ENCODE measurements at places on chromosomes 4 and X.
A peak's percentile ranks its signal among the peaks of the same experiment; 100 is the strongest.

GRCh38 chr4:22021106-22021505 is 72.5 kb upstream of the KCNIP4 start:
- no peak for DNase-seq

- DNase-seq: no peak
Measured at GRCh38 chr4:162847945-162848549, 318.6 kb downstream of the NAF1 start.

GRCh38 chr4:43112139-43112538 is 219.6 kb downstream of the GRXCR1 start:
- DNase-seq: no peak

GRCh38 chr4:130808492-130808891 is 1712.5 kb downstream of the C4orf33 start:
- DNase-seq: no peak

GRCh38 chr4:107826421-107826980 is 1.8 kb downstream of the SGMS2 start:
- DNase-seq: no peak

DNA sequence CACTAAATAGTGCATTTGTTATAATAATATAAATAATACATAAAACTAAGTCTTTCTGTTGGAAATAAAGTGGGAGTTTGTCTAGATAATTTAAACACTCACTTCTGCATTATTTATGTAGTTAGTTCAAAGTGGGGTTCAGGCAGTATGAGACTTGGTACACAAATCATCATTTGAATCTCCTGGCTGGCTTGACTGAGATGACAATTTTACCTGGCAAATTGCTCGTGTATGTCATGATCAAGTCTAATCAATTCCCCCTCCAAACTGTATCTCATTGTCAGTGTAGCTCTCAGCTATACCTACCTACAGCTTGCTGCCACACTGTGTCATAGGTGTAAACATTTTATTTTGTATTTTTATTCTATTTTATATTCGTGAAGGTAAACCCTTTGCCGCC is 563.4 kb upstream of the TENM3 start:
- DNase-seq: no peak

DNA sequence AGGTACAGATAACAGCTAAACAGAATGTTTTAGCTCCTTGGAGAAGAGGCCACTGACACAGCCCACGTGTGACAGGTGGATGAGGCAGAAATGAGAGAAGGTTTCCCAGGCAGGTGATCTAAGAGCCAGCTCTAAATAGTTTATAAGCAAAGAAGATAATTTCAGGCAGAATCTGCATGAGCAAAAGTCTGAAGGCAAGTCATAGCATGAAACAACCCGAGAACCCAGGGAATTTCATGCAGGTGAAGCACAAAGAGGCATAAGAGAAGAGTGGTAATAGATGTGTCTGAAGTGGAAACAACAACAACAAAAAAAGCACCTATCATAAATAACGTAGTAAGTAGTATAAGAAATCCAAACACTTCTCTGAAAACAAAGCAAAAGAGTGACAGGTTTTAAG is 275.8 kb upstream of the CPEB2 start:
- no peak for DNase-seq

DNA sequence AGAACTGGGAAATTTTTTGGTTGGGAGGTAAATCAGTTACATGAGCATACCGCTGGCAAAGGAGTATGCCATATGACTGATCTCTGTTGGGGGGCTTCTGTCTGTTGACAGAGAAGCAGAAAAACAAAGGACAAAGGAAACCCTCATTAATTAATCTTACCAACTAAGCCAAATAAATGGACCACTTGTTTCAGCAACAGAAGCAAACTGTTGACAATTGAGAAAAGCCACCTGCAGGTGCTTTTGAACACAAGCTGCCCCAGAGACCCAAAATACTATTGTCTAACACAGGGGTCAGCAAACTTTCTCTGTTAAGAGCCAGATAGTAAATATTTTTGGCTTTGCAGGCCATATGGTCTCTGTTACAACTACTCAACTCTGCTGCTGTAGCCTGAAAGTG is 7.0 kb upstream of the FRYL start:
- no peak for DNase-seq

DNA sequence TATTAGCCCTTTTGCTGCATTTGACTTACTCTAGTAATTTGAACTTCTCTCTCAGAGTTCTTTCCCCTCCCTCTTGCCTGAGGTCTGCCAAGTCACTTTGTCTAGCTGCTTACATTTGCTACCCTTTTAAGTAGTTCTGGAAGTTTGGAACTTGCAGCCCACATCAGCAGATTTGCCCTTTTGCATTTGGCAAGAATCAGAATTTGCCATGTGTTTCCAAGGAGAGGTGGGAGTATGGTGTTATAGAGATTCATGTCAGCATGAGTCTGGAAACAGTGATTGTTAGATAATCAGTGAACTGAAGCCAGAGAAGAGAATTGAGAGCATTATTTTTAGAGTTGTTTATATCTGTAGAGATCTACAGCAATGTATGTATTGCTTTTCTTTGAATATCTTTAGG is 52.1 kb downstream of the KLHL34 start:
- no peak for DNase-seq

- DNase-seq: no peak
Measured at GRCh38 chr4:2298532-2298991, 36.7 kb upstream of the MXD4 start.

- no peak for DNase-seq
Measured at GRCh38 chr4:27894951-27895350, 1034.3 kb downstream of the STIM2 start.

DNA sequence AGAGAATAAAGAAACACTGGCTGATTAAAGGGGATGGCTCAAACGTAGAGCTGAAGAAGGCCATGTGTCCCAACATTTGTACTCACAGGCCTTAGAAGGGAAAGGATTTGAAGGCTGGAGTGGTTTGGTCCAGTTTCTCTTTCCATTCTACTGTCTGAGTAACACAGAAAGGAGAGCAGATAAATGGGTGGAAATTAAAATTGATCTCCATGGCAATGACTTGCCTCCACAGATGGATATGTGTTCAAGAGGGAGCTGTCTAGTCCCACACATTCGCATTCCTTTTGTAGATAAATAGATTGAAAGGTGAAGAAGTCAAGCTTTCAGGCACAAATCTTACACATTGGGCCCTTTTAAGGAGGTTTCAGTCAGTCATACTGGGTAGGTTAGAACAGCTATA is 74.6 kb downstream of the DOCK11 start:
- DNase-seq: no peak

- DNase-seq: no peak
Measured at GRCh38 chr4:141390571-141390970, 169.9 kb downstream of the ZNF330 start.

GRCh38 chr4:112942077-112942476 is 107.4 kb upstream of the ANK2 start:
- DNase-seq: no peak

DNA sequence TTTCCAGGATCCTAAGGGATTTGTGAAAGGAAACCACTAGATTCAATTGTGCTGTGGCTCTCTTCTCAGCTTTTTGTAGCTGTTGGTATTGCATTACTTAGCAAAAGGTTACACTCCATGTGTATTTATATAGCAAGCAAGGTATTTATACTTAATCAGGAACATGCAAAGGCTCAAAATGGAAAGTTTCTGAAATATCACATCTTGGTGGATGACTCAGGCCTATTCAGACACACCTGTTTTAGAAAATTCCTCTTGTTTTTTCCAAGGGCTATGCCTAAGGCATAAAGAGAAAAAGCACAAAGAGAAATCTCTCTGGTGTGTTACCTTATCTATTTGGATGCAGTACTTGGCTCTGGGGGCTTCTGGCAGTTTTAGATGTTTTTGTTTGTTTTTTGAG is 144.4 kb upstream of the GALNT7 start:
- no peak for DNase-seq

DNA sequence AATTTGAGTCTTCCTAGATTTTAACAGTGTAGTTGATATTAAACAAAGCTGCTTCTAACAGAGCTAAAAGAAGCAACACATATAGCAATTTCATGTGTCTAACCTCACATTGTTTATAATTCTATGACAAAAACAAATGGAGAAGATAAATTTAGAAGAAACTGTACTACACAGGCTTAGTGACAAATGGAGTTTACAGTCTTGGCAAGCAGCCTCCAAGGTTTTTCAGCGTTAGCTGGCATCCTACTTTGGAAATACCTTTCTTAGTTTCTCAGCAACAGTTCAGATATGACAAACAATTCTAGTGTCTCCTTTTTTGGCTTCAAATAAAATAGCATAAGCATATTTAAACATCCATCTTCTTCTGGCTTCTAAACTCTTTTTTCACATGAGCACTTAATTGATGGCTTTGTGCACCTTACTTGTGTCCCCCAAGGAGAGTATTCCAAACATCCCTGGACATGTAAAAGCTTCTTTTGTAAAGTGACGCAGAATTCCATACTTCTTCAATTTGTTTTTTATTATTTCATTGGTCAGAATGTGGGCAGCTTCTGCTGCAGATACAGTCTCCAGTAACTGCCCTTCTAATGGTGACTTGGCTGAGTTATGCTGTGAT is 249.8 kb downstream of the ANTXR2 start:
- DNase-seq: no peak

DNA sequence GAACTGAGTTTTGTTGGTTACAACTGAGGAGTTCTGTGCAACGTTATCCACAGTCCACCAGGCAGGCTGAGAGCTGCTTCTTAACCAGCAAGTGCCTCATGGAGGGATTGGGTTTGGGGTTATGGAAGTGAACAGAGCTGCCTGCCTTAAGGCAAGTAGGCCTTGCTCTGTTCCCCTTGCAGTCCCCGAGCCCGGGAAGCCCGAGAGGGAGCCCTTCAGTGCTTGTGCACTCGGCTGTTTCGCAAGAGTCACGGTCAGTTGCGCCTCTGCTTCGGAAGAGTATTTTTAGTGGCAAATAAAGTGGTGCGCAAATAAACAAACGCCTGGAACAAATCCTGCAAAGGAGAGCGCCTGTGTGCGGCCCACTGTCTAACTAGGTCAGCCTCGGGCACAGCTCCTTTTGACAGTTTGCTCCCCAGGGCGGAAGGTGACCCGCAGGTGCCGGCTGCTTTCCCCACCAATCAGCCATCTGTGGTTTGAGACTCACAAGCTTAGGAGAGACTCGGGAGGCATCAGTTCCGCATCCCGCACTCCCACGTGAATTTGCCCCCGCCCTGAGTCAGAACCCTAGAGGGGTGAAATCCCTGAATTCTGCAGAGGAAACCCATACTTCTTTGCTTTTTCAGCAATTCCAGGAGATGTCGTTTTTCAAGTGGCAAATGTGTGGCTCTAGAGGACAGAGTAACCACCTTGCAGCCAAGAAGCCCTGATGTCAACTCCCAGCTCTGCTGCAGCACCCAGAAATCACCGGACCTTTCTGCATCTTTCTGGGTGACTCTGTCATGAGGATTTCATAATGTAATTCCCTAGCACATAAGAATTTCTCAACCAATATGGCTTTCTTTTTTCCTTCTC is 56.8 kb downstream of the LGI2 start:
- DNase-seq: no peak

- DNase-seq: no peak
Measured at GRCh38 chrX:131779741-131780140, 235.9 kb downstream of the OR13H1 start.

DNA sequence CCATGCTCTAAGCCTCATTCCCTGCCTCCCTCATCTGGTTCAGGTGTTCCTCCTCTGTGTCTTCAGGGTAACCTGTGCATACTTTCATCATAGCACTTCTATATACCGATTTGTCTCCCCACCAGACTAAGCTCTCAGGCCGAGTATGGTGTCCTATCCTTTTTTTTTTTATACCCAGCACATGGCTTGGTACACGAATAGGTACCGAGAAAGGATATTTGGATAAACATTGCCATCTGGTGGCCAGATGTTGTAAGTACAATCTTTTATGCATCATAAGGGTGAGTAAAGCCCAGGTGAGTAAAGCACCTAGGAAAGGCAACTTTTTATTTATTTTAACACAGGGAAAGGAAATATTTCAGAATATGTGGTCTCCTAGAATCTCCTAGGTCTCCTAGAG is 68.4 kb downstream of the MID2 start:
- DNase-seq: peak; percentile 9

GRCh38 chrX:122238801-122239200 is 945.3 kb upstream of the GRIA3 start:
- DNase-seq: no peak

DNA sequence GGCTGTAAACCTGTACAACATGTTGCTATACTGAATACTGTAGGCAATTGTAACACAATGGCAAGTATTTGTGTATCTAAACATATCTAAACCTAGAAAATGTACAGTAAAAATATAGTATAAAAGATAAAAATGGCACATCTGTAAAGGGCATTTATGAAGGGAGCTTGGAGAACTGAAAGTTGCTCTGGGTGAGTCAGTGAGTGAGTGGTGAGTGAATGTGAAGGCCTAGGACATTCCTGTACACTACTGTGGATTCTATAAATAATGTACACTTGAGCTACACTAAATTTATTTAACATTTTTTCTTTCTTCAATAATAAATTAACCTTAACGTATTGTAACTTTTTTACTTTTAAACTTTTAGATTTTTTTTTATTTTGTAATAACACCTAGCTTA is 5.0 kb upstream of the SHROOM4 start:
- no peak for DNase-seq

DNA sequence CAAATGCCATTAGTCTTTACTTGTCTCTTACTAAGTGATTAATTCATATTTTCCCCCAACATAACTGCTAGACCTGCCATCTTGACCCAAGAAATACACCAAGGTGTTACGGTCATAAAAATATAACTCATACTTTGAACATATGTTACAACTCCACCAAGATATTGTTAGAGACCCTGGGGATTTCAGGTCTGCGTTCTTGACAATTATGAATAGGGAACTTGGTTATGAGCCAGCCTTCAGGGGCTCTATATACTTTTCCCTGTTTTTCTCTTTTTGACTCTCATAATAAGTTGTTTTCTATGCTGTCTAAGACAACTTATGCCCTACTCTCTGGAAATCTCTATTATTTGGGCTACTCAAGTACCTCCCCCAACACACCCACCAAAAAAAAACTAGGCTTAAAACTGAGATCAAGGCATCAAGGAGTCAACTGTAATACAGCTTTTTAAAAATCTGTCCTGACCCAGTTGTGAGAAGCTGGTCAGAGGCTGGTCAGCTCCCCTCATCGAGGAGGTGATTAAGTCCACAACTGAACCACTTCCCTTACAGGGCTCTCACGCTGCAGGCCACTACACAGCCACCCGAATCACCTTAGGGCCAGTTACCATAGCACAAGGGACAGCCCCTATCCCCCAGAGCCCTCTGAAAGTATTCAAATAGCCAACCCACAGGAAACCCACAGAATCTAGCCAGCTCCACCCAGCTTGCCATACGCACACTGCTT is 10.5 kb upstream of the TLR3 start:
- DNase-seq: no peak

GRCh38 chr4:152606753-152607152 is 70.9 kb upstream of the FBXW7 start:
- DNase-seq: no peak

GRCh38 chr4:14302021-14302420 is 674.5 kb upstream of the BOD1L1 start:
- no peak for DNase-seq

GRCh38 chr4:141329174-141329569 is 108.5 kb downstream of the ZNF330 start:
- no peak for DNase-seq

DNA sequence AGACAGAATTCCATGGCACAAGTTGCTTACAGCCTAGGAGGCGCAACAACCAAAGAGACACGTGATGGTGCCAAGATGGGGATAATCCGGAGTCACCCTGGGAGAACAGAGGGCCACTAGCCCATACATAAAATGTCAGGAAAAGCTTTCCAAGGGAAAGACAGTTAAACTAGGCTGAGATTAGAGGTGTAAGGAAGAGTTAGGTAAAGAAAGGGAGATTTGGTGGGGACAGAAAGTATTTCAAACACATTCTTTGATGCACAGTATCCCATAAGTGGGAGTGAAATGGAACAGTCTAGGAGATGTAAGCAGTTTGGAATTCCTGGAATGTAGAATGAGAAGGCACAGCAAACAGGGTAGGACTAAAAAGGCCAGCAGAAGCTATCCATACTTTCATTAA is 860.9 kb upstream of the LCORL start:
- no peak for DNase-seq
